CD8-positive, alpha-beta memory T cell (primary cell): ENCODE measurements at places on chromosomes 2 and 18. TPM values are rescaled to one million over a fixed set of nuclear protein-coding genes. Genes with fewer than 3 reads are reported as not detected.

GRCh38 chr2:48204750-48205136 lies 298.4 kb upstream of the FBXO11 start:
- no peak for DNase-seq
- H3K4me1 ChIP-seq, result no peaks in the 10 kb centered on the region
- H3K27me3 ChIP-seq, result no peaks in the 10 kb centered on the region
- H3K36me3 ChIP-seq, result no peaks in the 10 kb centered on the region
- H3K27ac ChIP-seq, result no peak overlapping the region

GALNT5 gene
- total RNA-seq, result not detected

GRCh38 chr2:240895656-240896388 lies at the start of gene MAB21L4:
TSS of gene MAB21L4 (minus strand) at chr2:240896156. CDS start at chr2:240895997, 159 bp downstream.
- no peaks in the 10 kb centered on the region for H3K27me3 ChIP-seq
- no peaks in the 10 kb centered on the region for H3K4me1 ChIP-seq
- no peak within 1 kb of the TSS for H3K27ac ChIP-seq
- H3K36me3 ChIP-seq, result no peaks in the 10 kb centered on the region
- no peak within 1 kb of the TSS for H3K4me3 ChIP-seq

MSGN1 gene
- total RNA-seq, result not detected
